Bronchial epithelial cell (primary cell): ENCODE measurements at places on chromosomes 3 and 15.

DNA sequence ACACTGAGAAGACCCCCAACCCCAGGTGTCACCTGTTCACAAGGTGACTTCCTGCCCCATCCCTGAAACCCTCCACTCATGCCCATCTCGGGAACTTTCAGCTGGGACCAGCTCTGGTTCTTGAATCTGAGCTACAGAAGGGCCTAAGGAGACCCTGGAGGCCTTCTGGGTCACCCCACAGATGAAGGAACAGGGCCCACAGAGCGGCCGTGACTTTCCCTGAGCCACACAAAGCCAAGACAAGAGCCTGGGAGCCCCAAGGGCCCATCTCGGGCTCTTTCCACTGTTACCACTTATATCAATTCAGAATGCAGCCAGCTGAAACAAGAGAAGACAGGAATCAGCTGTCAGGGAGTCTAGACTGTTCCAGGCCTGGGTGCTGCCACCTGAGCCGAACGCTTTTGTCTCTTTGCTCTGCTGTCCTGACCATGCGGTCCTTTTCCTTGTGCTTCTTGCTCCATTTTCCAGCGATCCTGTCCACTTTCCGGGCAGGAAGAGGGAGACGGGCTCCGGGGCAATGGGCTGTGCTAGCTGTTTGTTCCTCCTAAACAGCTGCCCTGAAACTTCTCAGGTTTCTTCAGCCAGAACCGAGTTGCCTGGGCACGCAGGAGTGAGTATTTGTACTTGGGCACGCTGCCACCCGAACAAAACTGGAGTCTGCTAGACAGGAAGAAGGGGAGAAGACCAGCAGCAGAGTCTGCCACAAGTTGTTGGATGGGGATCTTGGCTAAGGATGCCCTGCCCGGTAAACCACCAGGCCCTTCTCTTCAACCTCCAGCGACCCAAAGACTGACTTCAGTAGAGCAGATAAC, 28.0 kb upstream of the PIGZ start:
- peak; percentile 85 for DNase-seq

DNA sequence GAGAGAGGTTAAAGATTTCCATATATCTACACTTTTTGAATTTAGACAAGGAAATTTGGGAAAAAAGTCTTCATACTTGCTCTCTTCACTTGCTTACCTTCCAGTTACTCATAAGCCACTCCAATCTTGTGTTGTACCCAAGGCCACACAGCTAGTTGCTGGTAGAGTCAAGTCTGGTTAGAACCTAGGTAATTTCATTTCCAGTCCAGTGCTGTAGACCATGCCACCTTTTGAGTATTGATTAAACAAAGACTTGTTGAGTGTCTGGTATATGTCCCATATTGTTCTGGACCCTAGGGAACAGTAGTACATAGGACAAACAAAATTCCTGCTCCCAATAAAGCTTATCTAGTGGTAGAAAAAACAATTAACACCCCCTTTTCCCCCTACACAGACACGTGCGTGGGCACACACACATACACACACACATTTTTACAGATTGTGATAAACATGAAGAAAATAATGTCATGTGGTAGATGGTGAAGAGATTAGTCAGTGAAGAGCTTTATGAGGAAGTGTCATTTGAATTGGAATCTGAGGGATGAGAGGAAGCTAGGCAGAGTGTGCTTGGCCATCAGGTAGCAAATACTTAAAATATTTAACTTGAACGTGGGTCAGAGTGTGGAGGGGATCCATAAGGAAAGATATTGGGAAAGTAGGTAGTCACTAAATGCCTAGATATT, 2.1 kb downstream of the CMC1 start:
- no peak for DNase-seq

DNA sequence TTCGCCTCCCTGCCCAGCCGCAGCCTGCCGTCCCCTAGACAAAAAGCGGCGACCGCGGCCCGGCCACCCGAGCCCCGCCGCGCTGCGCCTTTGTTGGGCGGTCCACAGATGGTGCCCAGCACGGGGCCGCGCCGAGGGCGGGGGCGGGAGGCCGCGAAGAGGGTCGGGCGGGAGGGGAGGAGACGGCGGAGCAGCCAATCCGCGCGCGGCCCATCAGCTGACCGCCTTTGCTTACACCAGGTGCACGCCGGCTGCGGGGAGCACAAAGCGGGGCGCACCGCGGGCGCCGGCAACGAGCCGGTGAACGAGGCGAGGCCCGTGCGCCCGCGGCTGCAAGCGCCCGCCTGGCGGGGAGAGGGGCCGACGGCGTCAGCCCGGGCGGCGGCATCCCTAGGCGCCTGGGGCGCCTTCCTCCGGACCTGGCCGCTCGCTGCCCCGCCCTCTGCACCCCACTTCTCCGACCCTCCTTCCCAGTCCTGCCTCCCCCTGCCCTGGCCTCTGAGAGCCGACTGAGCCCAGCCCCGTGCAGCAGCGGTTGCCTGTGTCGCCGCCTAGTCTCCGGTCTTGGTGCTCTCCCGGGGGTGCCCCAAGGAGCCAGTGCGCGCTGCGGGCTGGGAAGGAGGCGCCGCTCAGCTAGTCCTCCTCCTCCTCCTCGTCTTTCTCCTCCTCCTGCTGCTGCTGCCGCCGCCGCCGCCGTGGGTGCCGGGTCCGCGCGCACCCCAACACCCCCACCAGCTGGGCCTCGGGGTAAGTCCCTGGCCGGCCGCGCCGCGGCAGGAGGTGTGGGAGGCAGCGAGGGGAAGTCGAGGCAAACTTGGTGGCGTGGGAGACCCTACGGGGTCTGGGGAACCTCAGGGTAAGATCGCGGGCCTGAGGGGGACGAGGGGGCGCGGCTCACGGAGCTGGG, at the start of gene LRRN1:
Gene LRRN1 (plus strand): TSS at position 259 of the 907 bp plus-strand sequence. CDS start 45,211 bp downstream, outside the sequence.
- DNase-seq = no peak

- DNase-seq = peak; percentile 51
These were observed 76.0 kb upstream of the SLC25A26 start for GRCh38 chr3:66144568-66145407.
